ENCODE measurements at places on chromosomes 5 and 9.

- no peak overlapping the region for H3K27ac ChIP-seq
- H3K4me3 ChIP-seq = no peak overlapping the region
- no peak for DNase-seq
- H3K27me3 ChIP-seq = no peaks in the 10 kb centered on the region
- peaks cover 16% of the 10 kb centered on the region for H3K36me3 ChIP-seq
Measured at GRCh38 chr5:176654856-176655255, 7.6 kb downstream of the TSPAN17 start.

GRCh38 chr9:78938821-78939220, 632.9 kb upstream of the TLE4 start:
- no peak for DNase-seq
- H3K27me3 ChIP-seq = no peaks in the 10 kb centered on the region
- H3K36me3 ChIP-seq = no peaks in the 10 kb centered on the region
- H3K4me3 ChIP-seq = no peak overlapping the region
- H3K4me1 ChIP-seq = no peaks in the 10 kb centered on the region
- H3K27ac ChIP-seq = no peak overlapping the region

DNA sequence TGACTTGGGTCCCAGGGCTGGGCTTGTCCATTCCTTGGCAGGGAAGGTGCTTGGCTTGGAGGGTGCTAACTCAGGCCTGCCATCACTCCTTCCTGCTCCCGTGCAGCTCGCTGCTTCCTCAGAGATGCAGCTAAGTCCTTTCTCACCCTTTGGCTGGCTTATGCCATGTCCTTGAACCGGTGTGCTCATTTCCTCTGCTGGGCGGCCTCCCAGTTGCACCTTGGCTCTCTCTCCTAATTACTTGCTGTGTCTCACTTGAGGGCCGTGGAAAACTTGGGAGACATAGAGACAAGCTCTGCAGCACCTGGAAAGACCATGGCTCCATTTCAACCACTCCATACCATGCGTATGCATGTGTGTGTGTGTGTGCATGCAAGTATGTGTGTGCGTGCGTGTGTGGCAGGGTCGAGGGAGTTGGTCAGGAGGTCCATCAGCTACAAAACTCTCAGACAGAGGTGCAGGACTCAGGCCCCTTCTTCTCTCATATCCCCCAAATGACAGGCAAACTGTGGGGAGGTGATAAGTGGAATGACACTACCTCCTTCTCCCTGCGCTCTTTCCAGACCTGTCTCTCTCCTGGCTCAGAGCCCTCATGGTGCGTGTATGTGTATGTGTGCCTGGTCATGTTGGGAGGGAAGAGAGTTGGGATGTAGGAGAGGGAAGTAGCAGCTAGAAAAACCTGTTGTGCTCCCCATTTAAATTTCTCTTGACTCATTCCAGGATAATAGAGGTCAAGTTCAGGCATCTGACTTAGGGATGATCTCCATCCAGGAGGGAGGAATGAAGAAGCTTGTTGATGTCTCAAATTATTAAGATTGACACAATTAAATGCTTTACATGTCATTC, 17.6 kb upstream of the MTMR12 start:
- H3K27me3 ChIP-seq = no peaks in the 10 kb centered on the region
- no peaks in the 10 kb centered on the region for H3K36me3 ChIP-seq
- H3K27ac ChIP-seq = no peak overlapping the region
- no peak overlapping the region for H3K4me3 ChIP-seq

DNA sequence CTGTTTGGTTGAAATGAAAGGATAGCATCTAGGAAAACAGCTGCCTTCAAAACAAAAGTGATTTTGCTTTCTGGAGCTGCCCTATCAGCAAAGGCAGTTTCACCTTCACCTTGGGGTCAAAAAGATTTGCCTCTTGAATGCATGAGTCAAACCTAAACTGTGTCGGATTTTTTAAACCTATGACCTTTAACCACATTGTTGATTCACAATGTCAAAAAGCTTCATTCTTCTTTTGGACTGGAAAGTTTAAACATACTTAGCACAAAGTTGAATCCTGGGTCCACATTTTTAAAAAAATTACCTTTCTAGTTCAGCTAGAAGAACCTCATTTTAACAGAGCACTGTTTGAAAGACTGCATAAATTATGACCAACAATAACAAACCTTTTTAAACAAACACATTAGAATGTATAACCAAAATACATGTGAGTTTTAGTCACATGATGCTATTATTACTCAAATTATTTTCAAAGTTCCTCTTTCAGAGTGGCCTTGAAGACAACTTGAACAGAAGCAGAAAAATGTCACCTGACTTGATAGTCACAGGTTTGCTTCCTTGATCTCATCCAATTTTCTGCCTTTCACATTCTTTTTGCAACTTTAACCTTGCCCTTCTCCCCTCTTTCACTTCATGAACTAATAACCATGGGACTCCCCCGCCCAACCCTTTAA, 109.7 kb upstream of the LHFPL2 start:
- H3K27me3 ChIP-seq = no peaks in the 10 kb centered on the region
- no peaks in the 10 kb centered on the region for H3K4me1 ChIP-seq
- DNase-seq = no peak
- no peaks in the 10 kb centered on the region for H3K36me3 ChIP-seq

- H3K4me1 ChIP-seq = no peaks in the 10 kb centered on the region
- H3K36me3 ChIP-seq = no peaks in the 10 kb centered on the region
- H3K27ac ChIP-seq = no peak overlapping the region
- H3K27me3 ChIP-seq = no peaks in the 10 kb centered on the region
- DNase-seq = no peak
Measured at GRCh38 chr5:76816110-76816831, 2.6 kb upstream of the F2RL1 start.

DNA sequence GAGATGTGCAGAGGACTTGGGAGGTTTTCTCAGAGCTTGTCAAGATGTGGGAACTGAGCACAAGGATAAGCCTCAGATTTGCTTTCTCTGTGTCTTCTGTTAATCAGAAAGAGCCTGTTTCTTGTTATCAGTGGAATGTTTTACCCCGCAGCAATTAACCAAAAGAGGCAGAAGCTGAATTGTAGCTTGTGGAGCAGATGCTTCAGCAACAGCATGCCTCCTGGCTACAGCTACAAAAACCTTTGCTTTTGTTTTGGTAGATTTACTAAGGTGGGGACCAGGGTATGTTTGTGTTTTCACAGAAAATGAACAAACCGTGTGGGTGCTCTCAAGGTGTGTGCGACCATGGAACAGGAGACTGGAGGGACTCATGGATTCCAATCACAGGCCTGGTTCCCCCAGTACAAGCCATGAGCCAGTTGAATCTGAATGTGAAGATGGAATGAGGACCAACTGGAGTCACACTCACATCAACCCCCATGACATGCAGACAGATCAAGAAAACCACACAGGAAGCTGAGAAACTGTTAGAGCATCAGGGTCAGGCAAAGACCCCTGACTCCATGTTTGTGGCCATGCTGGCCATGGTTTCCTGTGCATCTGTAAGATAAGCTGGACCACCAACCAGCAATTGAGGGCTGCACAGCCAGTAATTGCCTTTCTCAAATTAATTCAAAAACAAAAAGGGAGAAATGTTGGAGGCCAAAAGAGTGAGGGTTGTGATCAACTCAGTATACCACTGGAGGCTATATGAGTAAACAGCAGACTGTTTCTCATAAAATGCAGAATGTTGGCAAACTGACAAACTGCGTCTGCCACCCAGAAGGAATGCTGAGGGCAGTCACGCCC, 6.9 kb downstream of the UGT3A2 start:
- no peaks in the 10 kb centered on the region for H3K36me3 ChIP-seq
- H3K4me1 ChIP-seq = no peaks in the 10 kb centered on the region
- no peak overlapping the region for H3K27ac ChIP-seq
- no peaks in the 10 kb centered on the region for H3K27me3 ChIP-seq

DNA sequence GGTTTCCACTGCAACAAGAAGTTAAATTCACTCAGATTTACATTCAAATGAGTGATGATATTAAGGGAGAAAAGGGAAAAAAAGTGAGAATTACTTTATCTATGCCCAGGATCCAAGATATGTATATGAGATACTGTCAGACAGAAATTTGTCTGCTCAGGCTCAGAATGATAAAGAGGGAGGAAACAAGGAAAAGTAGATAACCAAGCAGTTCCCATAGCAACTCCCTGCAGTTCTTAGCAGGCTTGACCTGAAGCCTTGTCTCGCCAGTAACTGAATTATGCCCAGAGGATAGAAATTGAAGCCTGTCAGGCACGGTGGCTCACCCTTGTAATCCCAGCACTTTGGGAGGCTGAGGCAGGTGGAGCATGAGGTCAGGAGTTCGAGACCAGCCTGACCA, 304.4 kb downstream of the TLE1 start:
- DNase-seq = no peak
- H3K36me3 ChIP-seq = no peaks in the 10 kb centered on the region

DNA sequence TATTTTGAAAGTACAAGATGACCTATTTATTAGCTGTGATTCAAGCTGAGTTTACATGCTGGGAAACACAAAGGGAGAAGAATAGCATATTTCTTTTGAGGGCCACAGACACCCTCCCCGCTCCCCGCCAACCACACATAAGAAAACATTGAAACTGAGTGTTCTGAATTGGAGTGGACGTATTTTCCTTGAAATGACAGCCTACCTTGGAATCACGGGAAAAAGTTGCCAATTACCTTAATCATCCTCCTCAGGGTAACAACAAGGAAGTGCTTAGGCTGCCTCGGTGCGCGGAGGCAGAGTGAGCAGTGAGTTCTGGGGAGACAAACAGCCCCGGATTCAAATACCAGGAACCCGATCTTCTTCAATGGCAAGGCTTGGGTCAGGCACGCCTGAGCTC, 31.4 kb downstream of the CFAP77 start:
- H3K4me1 ChIP-seq = no peaks in the 10 kb centered on the region
- no peak overlapping the region for H3K4me3 ChIP-seq
- H3K27me3 ChIP-seq = no peaks in the 10 kb centered on the region
- no peak for DNase-seq
- H3K27ac ChIP-seq = no peak overlapping the region

GRCh38 chr5:74209571-74209970, 431.0 kb downstream of the ENC1 start:
- H3K27me3 ChIP-seq = no peaks in the 10 kb centered on the region
- peaks cover 26% of the 10 kb centered on the region for H3K4me1 ChIP-seq
- no peaks in the 10 kb centered on the region for H3K36me3 ChIP-seq
- H3K4me3 ChIP-seq = no peak overlapping the region
- H3K27ac ChIP-seq = no peak overlapping the region

DNA sequence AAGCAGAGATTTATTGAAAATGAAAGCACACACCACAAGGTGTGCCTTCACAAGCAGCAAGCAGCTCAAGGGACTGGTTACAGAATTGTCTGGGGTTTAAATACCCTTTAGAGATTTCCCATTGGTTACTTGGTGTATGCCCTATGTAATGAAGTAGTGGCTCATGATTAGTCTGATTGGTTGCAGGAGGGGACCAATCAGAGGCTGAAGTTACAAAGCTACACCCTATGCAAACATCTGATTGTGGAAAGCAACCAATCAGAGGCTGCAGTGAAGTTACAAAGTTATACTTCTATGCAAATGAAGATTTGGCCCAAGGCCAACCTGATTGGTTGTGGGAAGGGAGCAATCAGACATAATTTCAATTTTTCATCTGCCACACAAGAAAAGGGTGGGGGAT, 119.9 kb downstream of the C9orf152 start:
- no peaks in the 10 kb centered on the region for H3K36me3 ChIP-seq
- no peak for DNase-seq
- no peaks in the 10 kb centered on the region for H3K27me3 ChIP-seq
- no peak overlapping the region for H3K4me3 ChIP-seq
- H3K4me1 ChIP-seq = peaks cover 10% of the 10 kb centered on the region

DNA sequence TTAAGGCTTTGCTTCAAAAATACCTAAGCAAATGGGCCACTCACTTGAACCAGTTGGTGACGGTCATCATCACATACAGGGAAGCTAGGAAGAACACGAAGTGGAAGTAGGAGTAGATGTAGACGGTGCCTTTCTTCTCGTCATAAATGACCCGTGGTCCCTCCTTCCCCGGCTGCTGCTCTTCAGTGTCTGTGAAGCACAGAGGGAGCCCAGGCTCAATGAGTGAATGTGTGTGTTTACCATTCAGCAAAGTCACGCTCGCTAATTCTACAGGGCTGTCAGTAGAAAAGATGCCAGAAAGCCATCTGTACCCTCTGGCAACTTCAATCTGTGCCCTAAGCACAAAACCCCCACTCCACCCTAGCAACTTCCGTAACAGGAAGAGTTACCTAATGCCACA, 109.8 kb downstream of the SERINC5 start:
- H3K27ac ChIP-seq = no peak overlapping the region
- H3K4me1 ChIP-seq = peaks cover 16% of the 10 kb centered on the region
- no peak for DNase-seq

DNA sequence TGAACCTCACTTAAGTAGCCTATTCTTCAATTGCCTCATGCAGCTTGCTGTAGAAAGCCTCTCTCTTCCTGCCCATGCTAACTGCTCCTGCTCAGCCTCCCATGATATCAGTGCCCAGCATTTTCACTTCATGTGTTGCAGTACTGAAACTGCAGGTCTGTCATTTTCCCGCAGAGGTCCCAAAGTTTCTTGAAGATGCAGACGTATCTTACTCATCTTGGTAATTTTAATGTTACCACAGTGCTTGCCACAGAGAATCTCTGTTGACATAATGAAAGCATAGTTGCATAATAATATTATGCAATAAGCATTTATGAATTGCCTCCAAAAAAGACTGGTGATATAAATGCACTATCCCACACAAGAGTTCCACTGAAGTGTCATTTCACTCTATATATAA, 561.1 kb upstream of the DAP start:
- H3K36me3 ChIP-seq = no peaks in the 10 kb centered on the region
- H3K4me1 ChIP-seq = peaks cover 6% of the 10 kb centered on the region
- H3K27me3 ChIP-seq = no peaks in the 10 kb centered on the region
- DNase-seq = no peak
- no peak overlapping the region for H3K27ac ChIP-seq
- no peak overlapping the region for H3K4me3 ChIP-seq

GRCh38 chr5:773517-774264, 10.8 kb downstream of the ZDHHC11B start:
- H3K4me1 ChIP-seq = no peaks in the 10 kb centered on the region
- no peaks in the 10 kb centered on the region for H3K36me3 ChIP-seq
- DNase-seq = no peak
- H3K4me3 ChIP-seq = no peak overlapping the region
- H3K27me3 ChIP-seq = no peaks in the 10 kb centered on the region

GRCh38 chr5:14928661-14929060, 57.1 kb upstream of the ANKH start:
- no peaks in the 10 kb centered on the region for H3K4me1 ChIP-seq
- H3K27me3 ChIP-seq = no peaks in the 10 kb centered on the region
- no peak overlapping the region for H3K4me3 ChIP-seq
- H3K36me3 ChIP-seq = no peaks in the 10 kb centered on the region
- H3K27ac ChIP-seq = no peak overlapping the region
- no peak for DNase-seq

All from thoracic aorta (tissue), 2 donors.